Stimulated activated CD4-positive, alpha-beta T cell treated with anti-CD3 and anti-CD28 coated beads, TNF-alpha, amount 100 ng/mL, for 24 hours (primary cell): ENCODE measurements at places on chromosomes 2 and 18.

DNA sequence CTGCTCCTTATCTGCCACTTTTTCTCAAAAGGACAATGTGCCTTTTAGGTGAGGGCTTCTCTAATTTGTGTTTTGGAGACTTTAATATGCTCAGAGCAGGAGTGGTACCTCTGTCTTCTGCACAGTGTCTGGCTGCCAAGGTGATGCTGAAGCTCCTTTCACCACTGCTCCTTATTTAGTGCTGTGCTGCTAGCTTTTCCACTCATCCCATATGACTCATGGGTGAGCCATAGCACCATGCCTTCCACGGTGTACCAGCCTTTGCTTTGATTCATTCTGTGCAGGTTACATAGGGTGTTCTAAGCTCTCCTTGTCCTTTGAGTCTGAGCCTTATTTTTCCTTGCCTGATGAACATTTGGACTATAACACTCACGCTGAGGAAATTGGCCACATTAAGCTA, 202.4 kb downstream of the ARL6IP6 start:
- DNase-seq, result no peak

- no peak for DNase-seq
Measured at GRCh38 chr2:139033300-139033699, 253.1 kb upstream of the NXPH2 start.

DNA sequence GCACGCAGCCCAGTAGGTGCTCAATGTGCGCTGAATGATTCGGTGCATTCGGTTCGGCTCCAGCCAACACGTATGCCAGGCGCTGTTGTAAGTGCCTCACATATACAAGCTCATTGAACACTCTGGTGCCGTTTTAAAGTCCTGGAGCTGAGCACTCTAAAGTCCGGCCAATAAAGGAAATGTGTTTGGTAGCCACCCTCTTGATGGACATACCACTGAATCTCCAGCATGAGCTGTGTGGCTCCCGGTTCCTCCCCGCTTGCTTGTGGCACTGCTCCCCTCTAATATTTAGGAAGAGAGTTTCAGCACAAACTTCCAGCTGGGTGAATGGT, 112.1 kb downstream of the MCFD2 start:
- no peak for DNase-seq

GRCh38 chr2:155190342-155190741, 491.8 kb downstream of the KCNJ3 start:
- DNase-seq, result no peak

- no peak for DNase-seq
Measured at GRCh38 chr2:48312126-48312525, 217.8 kb upstream of the STON1 start.

GRCh38 chr2:127220102-127220767, at the start of gene CYP27C1:
Gene CYP27C1 (minus strand): TSS chr2:127220299. CDS start chr2:127220270, 29 bp downstream.
- DNase-seq, result no peak

DNA sequence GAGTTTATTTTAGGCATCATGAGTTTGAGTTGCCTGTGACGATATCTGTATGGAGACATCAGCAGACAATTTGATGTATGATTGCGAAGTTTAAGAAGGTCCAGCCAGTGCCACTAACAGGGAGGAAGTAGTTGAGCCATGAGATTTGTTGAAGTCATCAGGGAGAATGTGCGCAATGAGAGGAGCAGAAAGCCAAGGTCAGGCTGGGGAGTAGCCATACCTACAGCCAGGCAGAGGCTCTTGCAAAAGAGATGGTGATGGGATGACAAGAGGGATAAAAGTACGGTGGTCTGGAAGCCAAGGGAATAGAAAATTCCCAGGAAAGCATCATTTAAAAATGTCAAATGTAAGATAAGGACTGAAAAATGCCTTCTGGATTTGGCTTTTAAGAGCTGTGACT, 51.2 kb downstream of the LIMS1 start:
- no peak for DNase-seq

- no peak for DNase-seq
Measured at GRCh38 chr2:230865307-230865765, 594 bp downstream of the ITM2C start.

DNA sequence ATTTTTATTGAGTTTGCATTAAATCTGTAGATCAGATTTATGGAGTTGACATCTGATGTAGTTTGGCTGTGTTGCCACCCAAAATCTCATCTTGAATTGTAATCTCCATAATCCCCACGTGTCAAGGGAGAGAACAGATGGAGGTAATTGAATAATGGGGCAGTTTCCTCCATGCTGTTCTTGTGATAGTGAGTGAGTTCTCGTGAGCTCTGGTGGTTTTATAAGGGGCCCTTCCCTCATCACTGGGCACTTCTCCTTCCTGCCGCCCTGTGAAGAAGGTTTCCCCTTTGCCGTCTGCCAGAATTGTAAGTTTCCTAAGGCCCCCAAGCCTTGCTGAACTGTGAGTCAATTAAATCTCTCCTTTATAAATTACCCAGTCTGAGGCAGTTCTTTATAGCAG, 32.2 kb downstream of the ZC3H15 start:
- no peak for DNase-seq
